ENCODE measurements at places on chromosomes 5 and 9. TPM values are rescaled to one million over a fixed set of nuclear protein-coding genes. Genes with fewer than 3 reads are reported as not detected.

The S1PR3 gene
- total RNA-seq: 0.56 TPM

The NTRK2 gene
- 1.8 TPM for total RNA-seq

The LECT2 gene
- total RNA-seq: not detected

The TMEM215 gene
- total RNA-seq: not detected

The FSTL4 gene
- not detected for total RNA-seq

The ANGPTL2 gene
- total RNA-seq: not detected

The SMARCA2 gene
- 91.3 TPM for total RNA-seq

The FCHO2 gene
- total RNA-seq: 0.86 TPM

The SPINK4 gene
- total RNA-seq: not detected

The SLC25A48 gene
- not detected for total RNA-seq

The HAPLN1 gene
- total RNA-seq: not detected

The HCN1 gene
- not detected for total RNA-seq

The PCDHGA3 gene
- not detected for total RNA-seq

The NDST1 gene
- 5.5 TPM for total RNA-seq

The SLCO6A1 gene
- total RNA-seq: not detected

The GKAP1 gene
- 4.2 TPM for total RNA-seq

The TMEM174 gene
- total RNA-seq: not detected

The RAD1 gene
- 38.7 TPM for total RNA-seq

The SLC22A5 gene
- total RNA-seq: 3.7 TPM

The GPRIN1 gene
- 3.8 TPM for total RNA-seq

Measured in activated CD4-positive, alpha-beta T cell treated with anti-CD3 and anti-CD28 coated beads for 36 hours (primary cell).